ENCODE measurements at places on chromosomes 16 and 17.

DNA sequence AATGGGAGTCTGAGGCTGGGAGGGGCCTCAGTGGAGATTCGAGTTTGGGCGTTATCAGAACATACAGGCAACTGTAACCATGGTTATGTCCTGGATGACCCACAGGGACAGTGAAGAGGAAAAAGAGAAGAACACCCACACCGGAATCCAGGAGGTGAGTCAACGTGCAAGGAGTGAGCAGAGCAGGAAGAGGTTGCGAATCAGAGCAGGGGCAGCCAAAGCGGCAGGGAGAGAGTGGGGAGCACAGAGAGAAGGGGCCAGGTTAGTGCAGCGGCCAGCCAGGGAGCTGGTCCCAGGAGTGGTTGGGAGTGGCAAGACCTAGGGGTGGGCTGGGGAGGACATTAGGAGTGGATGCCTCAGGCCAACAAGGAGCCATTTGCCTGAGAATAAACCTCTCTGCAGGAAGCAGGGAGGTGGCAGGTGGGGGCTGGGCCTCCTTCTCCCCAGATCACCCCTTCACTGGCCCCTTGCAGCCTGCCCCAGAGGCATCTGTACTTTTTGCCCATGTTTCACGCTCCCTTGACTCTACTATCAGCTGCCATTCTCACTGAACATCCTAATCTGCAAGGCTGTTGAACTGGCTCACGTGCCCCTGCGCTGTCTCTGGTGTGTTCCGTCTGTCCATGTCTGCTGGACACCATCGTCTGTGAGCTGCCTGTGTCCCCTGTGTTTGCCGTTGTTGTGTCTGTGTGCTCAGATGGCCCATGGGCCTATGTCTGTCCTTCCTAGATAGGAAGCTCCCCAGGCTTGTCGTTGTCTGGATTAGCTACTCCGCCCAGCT is 5.1 kb downstream of the KRT13 start:
- DNase-seq: no peak

DNA sequence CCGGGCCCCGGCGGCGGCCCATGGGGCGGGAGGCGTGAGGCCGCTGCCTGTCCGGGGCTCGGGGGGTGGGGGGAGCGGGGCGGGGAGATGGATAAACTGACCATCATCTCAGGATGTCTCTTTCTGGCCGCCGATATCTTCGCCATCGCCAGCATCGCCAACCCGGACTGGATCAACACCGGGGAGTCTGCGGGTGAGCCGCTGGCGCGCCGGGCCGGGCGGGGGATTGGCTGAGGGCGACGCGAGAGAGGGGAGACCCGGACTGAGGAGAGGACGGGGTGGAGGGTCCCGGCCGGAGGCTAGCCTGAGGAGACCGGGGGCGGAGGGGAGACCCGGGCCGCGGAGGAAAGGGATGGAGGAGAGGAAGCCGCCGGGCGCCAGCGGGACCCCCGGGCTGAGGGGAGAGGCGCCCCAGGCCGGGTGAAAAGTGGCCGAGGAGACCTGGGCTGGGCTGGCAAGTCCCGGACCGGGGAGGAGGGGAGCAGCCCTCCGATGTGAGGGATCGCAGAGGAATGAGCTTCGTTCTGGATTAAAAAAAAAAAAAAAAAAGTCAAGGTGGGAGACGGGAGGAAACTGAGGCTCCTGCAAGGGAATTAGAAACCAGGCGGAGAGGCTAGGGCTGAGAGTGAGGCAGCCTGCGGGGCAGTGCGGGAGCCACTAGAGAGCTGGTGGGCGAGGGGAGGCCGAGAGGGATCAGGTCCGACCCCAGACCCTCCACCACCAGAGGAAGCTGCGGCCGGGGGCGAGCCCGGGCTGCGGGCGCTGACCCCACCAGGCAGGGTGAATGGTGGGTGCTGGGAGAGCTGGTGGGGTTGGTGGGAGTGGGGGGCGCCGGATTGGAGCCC is 526 bp downstream of the MOSMO start:
- DNase-seq: no peak

DNA sequence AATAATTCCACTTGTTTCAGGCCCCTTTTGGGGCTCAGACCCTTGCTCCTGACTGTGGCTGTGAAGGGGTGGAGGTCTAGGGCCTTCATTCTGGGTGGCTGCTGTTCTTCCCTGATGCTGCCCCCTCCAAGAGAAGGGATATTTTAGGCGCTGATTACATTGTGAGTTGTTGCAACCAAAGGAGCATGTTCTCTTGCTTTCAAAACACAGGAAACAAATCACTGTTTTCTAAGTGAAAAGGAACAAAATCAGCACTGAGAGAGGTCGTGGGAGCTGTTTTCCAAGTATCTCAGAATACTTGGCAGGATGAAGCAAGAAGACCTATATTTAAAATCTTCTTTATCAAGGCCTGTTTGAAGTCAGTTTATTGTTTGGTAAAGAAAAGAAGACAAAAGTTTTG is 25.3 kb upstream of the SEC14L1 start:
- no peak for DNase-seq

DNA sequence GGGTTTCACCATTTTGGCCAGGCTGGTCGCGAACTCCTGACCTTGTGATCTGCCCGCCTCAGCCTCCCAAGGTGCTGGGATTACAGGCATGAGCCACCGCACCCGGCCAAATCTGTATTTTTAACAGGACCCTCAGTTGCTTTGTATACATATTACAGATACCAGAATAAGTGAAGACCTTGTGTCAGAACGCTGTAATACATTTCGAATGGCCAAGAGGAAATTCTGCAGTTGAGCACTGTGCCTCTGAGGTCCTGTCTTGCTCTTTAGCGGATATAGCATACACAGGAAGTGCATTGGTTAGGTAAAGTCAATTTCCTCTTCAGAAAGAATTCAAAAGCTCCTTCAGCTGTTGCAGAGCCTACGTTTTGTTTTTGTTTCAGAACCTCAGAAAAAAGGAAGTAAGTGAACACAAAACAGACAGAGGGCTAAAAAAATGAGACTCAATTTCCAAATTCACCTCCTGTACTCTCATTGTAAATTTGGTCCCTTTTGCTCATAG is 15.7 kb downstream of the CRLF3 start:
- DNase-seq: no peak

GRCh38 chr16:80323808-80324195 is 217.0 kb upstream of the DYNLRB2 start:
- DNase-seq: no peak

GRCh38 chr16:50737420-50737959 is 4.4 kb upstream of the CYLD start:
- DNase-seq: no peak

DNA sequence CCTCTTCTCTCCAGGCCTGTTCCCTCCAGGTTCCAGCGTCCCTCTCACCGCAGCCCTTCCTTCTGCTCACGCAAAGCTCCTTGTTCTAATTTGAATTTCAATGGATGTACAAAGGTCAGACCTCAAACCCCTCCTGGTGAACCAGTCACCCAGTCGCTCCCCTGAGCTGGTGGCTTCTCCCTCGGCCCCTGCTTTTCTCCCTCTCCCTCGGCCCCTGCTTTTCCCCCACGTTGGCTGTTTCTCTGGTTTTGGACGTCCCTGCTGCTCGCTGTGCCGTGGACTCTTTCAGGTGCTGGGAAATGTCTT is 8.6 kb upstream of the MSLN start:
- DNase-seq: no peak

GRCh38 chr16:88195911-88196465 is 186.8 kb upstream of the ZNF469 start:
- no peak for DNase-seq

GRCh38 chr17:76384987-76385891 is 830 bp downstream of the SPHK1 start:
- no peak for DNase-seq

GRCh38 chr16:24737391-24737871 is 8.0 kb downstream of the TNRC6A start:
- no peak for DNase-seq

- no peak for DNase-seq
Observed at GRCh38 chr16:83890359-83890758, 8.6 kb upstream of the MLYCD start.

- no peak for DNase-seq
Observed at GRCh38 chr17:40487371-40488020, 13.9 kb downstream of the TNS4 start.

GRCh38 chr16:88292007-88292970 is 90.5 kb upstream of the ZNF469 start:
- no peak for DNase-seq

DNA sequence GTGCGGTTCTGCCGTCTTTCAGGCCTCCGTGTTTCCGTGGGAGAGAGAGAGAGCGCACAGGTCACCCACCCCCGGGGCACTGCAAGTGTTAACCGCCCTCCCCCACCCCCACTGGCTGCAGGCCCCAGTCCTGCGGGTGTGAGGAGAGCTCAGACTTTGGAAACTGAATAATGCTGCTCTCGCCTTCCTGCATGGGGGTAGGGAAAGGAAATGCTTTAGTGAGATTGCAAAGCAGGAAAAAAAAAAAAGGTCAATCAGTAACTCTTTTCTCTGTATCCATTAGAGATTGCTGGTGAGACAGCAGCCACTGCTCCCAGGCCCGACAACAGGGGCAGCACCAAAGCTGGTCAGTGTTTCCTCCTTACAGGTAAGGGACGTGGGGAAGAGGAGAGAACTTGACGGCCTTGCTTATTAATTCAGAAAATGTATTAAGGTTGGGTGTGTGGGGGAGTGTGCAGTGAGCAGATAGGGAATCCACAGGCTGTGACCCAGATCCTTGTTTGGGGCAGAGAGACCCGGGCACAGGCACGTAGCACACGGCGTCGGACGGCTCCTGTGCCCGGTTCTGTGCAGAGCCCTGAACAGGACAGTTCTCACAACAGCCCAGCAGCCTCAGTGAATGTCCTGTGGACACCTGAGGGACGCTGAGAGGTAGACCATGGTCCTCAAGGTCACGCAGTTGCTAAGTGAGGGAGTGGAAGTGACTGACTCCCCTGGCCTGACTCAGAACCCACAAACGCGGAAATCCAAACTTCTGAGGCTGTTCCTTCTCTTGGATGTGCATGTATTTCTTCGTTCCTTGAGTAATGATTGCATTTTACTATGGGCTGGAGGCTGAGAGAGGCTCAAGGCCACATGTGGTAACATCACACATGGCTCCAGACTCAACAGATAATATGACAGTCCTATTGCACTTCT is 156.5 kb downstream of the FOXL1 start:
- no peak for DNase-seq

- no peak for DNase-seq
Observed at GRCh38 chr16:17945080-17945601, 391.4 kb downstream of the NPIPA8 start.

All from femur (tissue), 1 donor.